Gastrocnemius medialis (tissue), 4 donors: ENCODE measurements at places on chromosomes 4 and X. TPM values are rescaled to one million over a fixed set of nuclear protein-coding genes. Genes with fewer than 3 reads are reported as not detected.

The GAGE13 gene
- not detected for total RNA-seq

DNA sequence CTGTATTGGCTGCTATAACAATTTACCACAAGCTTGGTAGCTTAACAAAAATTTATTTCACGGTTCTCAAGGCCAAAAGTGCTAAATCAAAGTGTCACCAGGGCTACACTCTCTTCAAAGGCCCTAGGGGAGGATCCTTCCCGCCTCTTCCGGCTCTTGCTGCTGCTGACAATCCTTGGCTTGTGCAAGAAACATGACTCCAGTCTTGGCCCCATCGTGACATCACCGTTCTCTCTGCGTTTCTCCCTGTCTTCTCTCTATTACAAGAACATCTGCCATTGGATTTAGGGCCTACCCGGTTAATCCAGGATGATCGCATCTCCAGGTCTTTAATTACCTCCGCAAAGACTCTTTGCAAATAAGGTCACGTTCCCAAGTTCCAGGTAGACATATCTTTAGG is 10.4 kb upstream of the CLCN4 start:
- peak; percentile 35 for DNase-seq
- no peaks in the 10 kb centered on the region for H3K36me3 ChIP-seq
- H3K4me3 ChIP-seq: no peak overlapping the region
- no peaks in the 10 kb centered on the region for H3K27me3 ChIP-seq
- H3K27ac ChIP-seq: no peak overlapping the region

DNA sequence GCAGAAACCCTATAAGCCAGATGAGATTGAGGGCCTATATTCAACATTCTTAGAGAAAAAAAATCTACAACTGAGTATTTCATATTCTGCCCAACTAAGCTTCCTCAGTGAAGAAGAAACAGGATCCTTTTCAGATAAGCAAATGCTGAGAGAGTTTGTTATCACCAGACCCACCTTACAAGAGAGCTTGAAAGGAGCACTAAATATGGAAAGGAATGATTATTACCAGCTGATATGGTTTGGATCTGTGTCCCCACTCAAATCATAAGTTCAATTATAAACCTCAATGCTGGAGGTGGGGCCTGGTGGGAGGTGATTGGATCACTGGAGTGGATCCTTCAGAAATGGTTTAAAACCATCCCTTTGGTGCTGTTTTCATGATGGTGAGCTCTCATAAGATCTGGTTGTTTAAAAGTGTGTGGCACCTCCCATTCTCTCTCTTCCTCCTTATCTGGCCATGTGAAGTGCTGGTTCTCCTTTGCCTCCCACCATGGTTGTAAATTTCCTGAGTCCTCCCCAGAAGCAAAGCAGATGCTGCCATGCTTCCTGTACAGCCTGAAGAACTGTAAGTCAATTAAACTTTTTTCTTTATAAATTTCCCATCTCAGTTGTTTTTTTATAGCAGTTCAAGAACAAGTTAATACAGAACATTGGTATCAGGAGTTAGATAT is 144.2 kb downstream of the MSN start:
- H3K27me3 ChIP-seq: no peaks in the 10 kb centered on the region
- no peaks in the 10 kb centered on the region for H3K4me1 ChIP-seq
- no peak overlapping the region for H3K4me3 ChIP-seq

The LRAT gene
- not detected for total RNA-seq

- H3K4me1 ChIP-seq: no peaks in the 10 kb centered on the region
- no peaks in the 10 kb centered on the region for H3K27me3 ChIP-seq
- H3K36me3 ChIP-seq: no peaks in the 10 kb centered on the region
- DNase-seq: no peak
- no peak overlapping the region for H3K4me3 ChIP-seq
These were observed 36.7 kb downstream of the FOXR2 start for GRCh38 chrX:55659931-55660330.

- H3K27ac ChIP-seq: no peak overlapping the region
- no peak for DNase-seq
- no peaks in the 10 kb centered on the region for H3K27me3 ChIP-seq
These were observed 565.8 kb downstream of the GRXCR1 start for GRCh38 chr4:43458293-43458692.
